Neuronal stem cell (in vitro differentiated cells): ENCODE measurements at places on chromosomes 4 and X.

DNA sequence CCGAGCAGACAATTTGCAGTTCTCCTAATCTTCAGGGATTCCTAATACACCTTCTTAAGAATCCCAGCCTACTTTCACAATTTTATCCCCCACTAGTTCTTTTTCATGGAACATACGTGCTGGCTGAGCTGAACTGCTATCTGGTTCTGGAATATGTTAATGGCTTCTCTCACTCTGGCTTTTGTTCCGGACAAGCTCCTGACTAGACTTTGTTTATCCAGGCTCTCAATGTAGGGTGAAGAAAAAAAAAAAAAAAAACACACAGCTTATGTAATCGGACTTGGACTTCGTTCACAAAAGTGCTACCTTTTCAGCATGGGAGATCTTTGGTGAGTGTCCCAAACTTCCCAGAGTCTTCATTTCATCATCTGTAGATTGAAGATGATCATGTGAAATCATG lies 555.4 kb upstream of the CPEB2 start:
- no peak for DNase-seq

DNA sequence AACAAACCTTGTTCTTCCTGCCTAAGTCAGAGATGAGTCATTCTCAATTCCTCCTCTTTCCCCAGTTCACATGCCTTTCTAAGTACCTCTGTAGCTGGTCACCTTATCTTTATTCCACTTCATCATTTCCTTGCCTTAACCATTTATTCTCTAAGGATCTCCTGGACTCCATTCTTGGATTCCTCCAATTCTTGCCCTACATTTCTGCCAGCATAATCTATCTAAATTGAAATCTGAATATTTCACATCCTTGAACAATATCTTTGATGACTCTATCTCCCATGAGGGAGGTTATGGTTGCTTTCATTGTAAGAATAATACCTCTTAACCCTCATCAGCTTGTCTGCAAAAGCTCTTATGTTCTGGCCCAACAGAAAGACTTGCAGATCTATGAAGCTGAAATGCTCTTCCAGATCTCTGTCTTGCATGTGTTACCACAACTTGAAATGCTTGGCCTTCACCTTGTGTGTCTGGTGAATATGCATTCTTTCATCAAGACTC lies 28.6 kb upstream of the PDE5A start:
- DNase-seq: no peak

DNA sequence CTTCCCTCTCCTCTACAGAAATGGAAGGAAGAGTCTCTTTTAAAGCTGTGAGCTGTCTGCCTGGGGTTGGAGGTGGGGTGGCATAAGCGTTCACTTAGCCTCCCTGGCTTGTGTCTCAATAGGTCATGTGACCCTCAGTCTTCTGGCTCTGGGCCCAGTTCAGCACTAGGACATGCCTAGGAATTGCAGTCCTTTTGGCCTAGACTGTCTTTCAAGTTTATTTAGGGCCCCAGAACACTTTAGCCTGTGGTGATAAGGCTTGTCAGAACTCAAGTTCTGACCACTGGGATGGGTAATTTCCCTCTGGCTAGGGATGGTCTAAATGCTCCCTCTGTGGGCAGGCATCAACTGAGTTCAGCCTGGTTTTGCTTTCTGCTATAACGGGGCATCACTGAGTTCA lies 34.3 kb upstream of the ARMCX4 start:
- DNase-seq: no peak

- DNase-seq: no peak
These were observed 167.3 kb upstream of the SPRY1 start for GRCh38 chr4:123229286-123229685.
